Left ventricle myocardium superior (tissue), 1 donor: ENCODE measurements at places on chromosomes 12 and 14. TPM values are rescaled to one million over a fixed set of nuclear protein-coding genes. Genes with fewer than 3 reads are reported as not detected.

KRT79 gene
- not detected for total RNA-seq

TEP1 gene
- 10.5 TPM for total RNA-seq

KRT77 gene
- not detected for total RNA-seq

PSME2 gene
- total RNA-seq = 92.6 TPM

SOS2 gene
- total RNA-seq = 40.8 TPM

PTGDR gene
- total RNA-seq = 1.1 TPM

RIPK3 gene
- 3.5 TPM for total RNA-seq

ZDHHC22 gene
- not detected for total RNA-seq

LHX5 gene
- total RNA-seq = not detected

IGF1 gene
- total RNA-seq = 6.4 TPM
